ENCODE measurements at places on chromosomes 11 and 22.
A peak's percentile ranks its signal among the peaks of the same experiment; 100 is the strongest.

DNA sequence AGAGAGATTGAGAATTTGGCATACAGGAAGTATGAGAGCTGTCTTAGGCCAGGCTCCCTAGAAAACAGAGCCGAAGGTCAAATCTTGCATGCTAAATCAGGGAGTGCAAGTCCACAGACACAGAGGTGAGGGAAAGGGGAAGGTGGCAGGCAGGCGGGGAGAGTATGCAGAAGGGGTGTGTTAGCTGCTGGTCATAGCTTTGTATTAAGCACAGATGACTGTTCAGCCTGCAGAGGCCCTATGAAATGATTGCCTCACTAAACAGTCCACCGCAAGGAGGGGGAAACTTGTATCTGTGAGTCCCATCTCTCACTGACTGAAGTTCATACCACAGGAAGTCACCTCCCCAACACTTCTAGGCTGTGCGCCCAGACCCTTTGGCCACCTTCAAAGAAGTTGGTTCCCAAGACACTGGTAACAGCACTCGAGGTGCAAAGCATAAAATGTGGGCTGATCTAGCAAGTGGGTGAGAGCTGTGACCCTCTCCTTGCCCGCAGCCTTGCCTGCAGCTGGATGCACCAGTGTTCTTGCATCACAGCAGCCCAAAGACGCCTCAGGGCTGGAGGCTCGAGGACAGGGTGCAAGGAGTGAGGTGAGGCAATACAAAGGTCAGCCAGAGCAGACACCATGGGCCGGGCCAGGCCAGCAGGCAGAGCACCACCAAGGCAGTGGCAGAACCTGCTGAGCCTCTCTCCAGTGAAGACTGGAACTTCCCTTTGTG, 115.3 kb upstream of the TBCEL start:
- DNase-seq: no peak

- DNase-seq: no peak
Observed at GRCh38 chr22:37126383-37126782, 16.9 kb upstream of the TMPRSS6 start.

DNA sequence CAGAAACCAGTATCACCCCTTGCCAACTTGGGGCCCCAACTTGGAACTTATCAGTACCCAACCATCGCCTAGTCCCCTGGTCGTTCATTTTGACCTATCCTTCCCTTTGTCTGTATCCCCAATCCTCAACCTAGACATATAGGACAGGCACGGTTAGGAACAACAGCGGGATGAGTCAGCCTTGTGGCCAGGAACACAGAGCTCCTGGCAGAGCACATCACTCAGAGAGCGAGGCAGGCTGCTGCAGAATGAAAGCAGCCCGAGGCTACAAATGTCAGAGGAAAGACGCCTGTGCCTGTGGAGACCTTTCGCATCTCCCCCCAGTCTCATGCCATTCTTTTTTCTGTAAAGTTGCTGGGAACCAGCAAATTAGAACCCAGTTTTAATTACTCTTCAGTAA, 14.6 kb downstream of the DKK3 start:
- no peak for DNase-seq

GRCh38 chr11:59173964-59174663, 2.2 kb downstream of the DTX4 start:
- DNase-seq: no peak

- DNase-seq: no peak
Observed at GRCh38 chr11:116727990-116728389, 44.8 kb downstream of the BUD13 start.

GRCh38 chr11:112734207-112734606, 227.0 kb upstream of the NCAM1 start:
- DNase-seq: no peak

GRCh38 chr11:73158356-73159051, 16.4 kb upstream of the FCHSD2 start:
- DNase-seq: no peak

DNA sequence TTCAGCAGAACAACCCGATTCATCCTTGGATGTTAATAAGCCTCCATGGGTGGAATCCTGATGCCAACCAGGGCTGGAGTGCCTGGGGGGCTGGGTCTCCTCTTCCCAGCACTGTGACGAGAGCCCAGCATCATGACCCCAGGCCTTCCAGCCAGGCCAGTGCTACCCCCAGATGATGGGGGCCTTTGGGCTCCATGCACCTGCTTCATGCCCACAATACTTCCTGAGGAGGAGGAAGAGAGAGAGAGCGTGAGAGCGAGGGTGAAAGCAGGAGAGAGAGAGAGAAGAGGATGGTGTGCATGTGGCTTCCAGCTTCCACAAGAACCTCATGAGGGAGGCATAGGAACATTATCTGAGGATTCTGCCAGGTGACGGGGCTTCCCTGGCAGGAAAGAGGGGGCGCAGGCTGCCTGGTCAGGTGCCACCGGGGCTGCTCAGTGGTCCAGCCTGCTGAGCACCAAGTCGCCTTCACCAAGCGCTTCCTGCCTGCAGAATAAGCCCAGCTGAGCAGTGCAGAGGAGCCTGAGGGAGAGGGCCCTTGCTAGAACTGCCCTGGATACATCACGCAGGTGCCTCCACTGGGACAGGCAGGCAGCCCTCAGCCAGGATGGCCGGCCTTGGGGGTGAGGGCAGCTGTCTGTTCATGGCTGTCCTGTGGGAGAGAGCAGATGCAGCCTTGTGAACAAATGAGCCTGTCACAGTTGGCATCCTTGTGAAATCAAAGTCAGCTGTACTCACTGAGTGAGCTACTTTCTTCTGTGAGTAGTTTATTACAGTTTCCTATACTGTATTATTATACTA, 243.3 kb upstream of the B3GAT1 start:
- no peak for DNase-seq

GRCh38 chr11:19769820-19770219, 57.2 kb downstream of the NAV2 start:
- DNase-seq: no peak

GRCh38 chr11:6129011-6129410, 21.5 kb downstream of the OR56B4 start:
- DNase-seq: no peak

- peak; percentile 62 for DNase-seq
Observed at GRCh38 chr11:128172046-128172878, 415.1 kb downstream of the ETS1 start.

GRCh38 chr11:10287140-10287539, 6.9 kb downstream of the SBF2 start:
- no peak for DNase-seq

- no peak for DNase-seq
Observed at GRCh38 chr11:101003468-101003867, 126.1 kb downstream of the PGR start.

DNA sequence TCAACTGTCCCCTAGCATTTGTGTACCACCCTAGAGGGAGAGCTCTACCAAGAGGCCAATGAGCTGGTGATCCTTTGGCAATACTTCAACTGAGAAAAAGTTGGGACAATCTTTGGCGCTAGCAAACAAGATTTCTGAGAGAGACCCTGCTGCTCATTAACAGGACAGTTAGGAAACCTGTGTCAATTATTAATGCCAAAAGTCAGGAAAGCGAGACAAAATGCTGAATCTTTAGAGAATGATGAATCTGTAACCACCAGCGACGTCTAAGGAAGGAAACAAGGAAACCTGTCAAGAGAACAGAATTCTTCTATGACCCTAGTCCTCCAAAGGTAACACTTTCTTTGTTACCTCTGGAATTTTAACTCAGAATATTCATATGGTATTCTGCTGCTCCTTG, 19.9 kb downstream of the LARGE2 start:
- DNase-seq: no peak

GRCh38 chr22:19807914-19808872, 46.5 kb downstream of the GNB1L start:
- DNase-seq: no peak

DNA sequence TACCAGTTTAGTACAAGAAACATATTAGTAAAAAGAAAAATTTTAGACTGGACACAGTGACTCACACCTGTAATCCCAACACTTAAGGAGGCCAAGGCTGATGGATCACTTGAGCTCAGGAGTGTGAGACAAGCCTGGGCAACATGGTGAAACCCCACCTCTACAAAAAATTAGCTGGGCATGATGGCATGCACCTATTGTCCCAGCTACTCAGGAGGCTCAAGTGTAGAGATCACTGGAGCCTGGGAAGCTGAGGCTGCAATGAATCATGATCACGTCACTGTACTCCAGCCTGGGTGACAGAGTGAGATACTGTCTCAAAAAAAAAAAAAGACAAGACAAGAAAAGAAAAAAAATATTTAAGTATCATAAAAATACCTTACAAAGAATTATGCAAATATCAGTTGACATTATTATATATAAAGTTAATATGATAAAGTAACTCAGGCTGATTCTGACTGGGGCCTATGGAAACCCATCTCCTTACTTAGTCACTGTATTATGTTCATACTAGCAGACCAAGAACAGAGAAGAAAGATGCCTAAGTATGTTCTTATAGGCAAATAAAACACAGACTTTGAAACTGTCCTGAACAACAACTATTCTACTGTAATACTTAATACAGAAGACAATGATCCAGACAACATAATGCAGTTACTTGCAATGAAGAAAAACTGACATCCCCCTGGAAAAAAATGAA, 27.3 kb downstream of the FAM168A start:
- no peak for DNase-seq

DNA sequence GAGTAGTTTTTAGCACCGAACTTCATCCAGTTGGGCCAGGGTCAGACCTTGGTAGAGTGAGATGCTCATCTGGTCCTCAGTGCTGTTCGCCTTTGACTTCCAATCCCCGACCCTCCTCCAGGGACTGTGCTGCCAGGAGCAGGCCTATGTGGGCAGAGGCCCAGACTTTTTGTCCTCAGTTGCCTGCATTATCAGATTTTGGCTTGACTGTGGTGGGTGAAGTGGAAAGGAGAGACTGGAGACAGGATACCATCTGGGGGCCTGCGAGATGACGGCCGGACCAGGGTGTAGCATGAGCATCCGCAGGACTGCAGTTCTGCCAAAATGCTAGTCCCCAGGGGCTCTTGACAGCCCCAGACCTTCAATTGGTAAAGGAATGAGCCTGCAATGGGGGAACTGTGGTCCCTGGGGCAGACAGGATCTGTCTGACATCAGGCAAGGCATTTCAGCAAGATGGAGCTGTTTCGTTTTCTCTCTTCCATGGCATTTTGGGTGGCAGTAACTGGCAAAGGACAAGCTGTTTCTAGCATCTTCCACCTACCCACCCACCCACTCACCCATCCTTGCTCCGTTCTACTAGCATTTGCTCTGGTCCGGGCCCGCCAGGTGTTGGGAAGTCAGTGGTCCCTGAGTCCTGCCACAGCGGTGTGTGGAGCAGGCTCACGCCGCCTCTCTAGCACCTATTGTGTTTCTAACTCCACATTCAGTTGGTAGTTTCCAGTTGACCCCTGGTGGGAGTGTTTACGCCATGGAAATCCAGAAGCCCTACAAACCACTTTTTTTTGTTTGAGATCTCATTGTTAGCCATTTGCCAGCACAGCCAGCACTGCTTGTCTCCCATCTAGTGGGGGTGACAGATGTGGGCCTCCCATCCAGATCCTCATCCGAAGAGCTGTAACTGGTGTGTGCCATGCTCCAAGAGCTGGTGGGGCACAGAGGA, 53.5 kb downstream of the OTOG start:
- no peak for DNase-seq

GRCh38 chr11:8017071-8017470, 29.9 kb downstream of the EIF3F start:
- no peak for DNase-seq

GRCh38 chr11:47716692-47717091, 1.5 kb upstream of the AGBL2 start:
- no peak for DNase-seq

- DNase-seq: no peak
Observed at GRCh38 chr22:42711895-42712837, 8.5 kb downstream of the A4GALT start.

- DNase-seq: no peak
Observed at GRCh38 chr11:7793233-7793632, 3.5 kb downstream of the OR5P2 start.

GRCh38 chr11:103042161-103042560, 49.8 kb downstream of the DCUN1D5 start:
- DNase-seq: no peak

- DNase-seq: no peak
Observed at GRCh38 chr11:120184946-120185705, 25.7 kb upstream of the OAF start.

DNA sequence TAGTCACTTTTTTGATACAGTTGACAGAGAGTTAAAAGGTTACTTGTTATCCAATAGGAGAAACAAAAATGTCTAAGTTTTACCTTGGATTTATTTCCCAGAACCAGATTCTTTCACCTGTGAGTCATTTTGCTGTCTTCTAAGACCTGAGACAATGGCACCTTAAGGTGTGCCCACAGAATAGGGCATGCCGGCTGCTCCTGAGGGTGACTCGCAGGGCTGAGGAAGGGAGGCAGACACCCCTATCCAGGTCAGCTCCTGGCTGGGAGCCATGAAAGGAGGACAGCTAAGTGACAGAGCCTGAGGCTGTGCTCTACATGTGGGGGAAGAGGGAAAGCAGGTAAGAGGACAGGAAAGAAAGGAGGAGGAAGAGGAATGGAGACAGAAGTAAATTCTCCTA, 67.8 kb downstream of the RASSF10 start:
- no peak for DNase-seq

DNA sequence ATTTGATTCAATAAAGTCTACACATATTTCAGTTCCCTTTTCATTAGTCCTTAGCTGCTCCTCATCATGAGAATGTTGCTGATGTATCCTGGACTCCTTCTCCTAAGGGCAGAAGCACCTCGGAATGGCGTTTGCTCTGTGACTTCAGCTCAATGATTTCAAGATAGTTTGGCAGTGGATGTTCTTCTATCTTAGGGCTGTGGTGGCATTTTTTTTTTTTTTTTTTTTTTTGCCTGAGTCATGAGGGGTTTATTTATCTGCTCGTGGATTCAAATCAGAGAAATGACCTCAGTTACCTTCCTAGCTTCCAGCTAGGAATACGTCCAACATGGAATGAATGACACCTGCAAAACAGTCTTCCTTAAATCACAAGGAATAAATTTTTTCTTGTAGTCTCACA, 220.0 kb upstream of the ZBED5 start:
- no peak for DNase-seq

DNA sequence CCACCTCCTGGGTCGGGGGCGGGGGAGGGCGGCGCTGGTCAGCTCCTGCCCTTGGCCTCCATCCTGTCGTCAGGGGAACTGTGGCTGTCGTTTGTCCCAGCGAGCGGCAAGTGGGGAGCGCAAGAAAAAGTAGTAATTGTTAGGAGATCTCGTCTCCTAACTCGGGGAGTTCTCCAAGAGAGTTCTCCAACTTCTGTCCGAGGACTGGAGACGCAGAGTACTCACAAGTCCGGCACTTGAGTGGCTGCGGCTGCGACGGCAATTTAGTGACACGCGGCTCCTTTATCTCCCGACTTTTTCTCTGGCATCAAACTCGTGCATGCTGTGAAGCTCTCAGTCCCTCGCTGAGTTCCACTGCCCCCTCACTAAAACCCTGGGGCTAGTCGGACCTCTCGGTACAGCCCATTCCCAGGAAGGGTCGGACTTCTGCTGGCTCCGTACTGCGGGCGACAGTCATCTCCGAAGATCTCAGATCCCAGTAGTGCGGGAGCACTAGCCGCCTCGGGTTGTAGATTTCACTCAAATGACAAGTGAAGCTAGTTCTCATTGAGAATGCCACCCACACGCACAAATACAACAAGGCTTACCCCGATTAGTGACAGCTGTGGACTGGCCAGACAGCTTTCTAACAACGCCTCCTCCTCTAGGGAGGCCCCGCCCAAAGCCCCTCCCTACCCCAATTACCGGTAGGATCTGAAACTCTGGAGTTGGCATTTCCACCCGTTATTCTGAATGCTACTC, at the start of gene PGR:
Gene PGR (minus strand): TSS at position 611 of the 741 bp plus-strand sequence. CDS start 743 bp downstream, outside the sequence.
- no peak for DNase-seq

GRCh38 chr11:119134389-119134978, 13.1 kb downstream of the HINFP start:
- no peak for DNase-seq
